ENCODE measurements at places on chromosomes 2 and 18.

GRCh38 chr18:10121028-10121427, 207.2 kb downstream of the VAPA start:
- DNase-seq: no peak

DNA sequence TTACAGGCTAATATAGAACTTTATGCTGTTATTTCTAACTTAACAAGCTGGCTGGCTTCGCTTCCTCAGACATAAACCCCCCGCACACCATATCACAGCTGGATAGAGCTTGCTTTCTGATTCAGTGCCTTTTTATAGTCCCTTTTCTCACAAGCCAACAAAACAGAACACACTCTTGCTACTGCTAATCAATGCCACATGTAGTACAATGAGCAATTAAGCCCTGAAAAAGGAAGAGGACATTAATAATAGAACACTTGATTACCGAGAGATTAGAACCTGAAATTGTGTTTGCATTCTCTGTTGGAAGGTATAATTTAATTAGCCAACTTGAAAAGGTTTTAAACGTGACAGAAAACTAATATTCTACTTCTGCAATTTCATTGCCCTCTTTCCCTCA, 267.7 kb upstream of the CYRIA start:
- no peak for DNase-seq

DNA sequence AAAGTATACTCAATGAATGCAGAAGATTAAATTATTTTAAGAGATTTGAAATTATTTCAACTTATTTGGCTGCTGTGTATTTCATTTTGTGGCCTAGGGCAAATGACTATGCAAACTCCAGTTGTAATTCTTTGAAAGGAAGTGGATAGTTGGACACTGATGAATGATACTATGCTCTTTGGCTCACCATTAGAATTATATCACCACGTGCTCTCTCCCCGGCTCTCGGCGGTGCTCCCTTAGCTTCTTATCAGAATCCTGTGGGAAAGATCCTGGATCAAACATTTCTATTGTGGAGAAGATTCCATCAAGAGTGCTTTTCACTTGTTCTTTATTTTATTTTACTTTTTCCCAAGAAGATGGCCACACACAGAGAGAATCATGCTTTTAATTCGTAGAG, 55.2 kb downstream of the ADCYAP1 start:
- DNase-seq: no peak

GRCh38 chr18:23133860-23134779, 1.2 kb upstream of the CABLES1 start:
- peak; percentile 6 for DNase-seq

DNA sequence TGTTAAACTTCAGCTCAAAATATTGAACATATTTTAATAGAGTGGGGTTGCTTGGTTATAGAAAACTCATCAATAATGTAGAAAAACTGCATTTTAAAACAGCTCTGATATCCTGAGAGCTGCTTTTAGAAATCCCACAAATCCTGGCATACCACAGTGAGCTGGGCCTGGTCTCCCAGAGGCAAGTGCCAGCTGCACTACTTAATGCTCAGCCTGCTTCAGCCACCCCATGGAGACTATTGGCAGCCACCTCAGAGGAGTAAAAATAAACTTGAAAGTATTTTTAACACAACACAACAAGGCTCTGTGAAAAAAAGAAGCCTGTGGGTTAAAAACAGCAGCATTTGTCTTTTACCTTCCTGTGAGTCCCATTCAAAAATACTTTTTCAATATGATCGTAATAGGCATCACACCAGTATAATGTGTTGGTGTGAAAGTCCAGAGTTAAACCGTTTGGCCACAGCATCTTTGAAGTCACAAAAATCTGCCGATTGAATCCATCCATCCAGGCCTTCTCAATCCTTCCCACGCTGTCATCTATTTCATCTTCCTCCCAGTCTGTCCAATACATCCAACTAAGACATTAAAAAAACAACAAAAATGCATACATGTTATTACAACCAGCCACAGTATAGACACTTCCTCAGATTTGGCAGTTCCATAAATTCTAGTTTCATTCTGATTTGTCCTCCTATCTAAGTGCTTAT, 1115.3 kb downstream of the LRP1B start:
- DNase-seq: no peak

- no peak for DNase-seq
Observed at GRCh38 chr2:230796280-230796862, 68.4 kb upstream of the ITM2C start.

- no peak for DNase-seq
Observed at GRCh38 chr2:128502200-128502599, 183.5 kb upstream of the HS6ST1 start.

DNA sequence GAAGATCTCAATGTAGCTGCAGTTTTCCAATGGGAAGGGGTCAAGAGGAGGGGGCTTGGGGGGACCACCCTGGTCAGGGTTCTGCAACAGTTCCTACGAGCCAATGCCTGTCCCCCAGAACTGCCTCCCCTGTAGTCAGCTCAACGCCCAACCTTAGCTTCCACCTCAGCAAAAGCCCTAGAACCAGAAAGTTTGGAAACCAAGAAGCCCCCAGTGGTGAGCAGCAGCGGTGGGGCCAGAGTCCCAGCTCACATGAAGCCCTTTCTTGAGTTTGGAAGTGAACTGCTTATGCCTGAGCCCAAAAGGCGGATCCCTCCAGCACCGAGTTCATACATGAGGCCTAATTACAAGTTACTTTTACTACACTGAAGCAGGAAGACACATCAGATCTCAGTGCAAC, 162.4 kb downstream of the HDAC4 start:
- no peak for DNase-seq

GRCh38 chr2:210551001-210551400, 5.4 kb upstream of the CPS1 start:
- DNase-seq: no peak

DNA sequence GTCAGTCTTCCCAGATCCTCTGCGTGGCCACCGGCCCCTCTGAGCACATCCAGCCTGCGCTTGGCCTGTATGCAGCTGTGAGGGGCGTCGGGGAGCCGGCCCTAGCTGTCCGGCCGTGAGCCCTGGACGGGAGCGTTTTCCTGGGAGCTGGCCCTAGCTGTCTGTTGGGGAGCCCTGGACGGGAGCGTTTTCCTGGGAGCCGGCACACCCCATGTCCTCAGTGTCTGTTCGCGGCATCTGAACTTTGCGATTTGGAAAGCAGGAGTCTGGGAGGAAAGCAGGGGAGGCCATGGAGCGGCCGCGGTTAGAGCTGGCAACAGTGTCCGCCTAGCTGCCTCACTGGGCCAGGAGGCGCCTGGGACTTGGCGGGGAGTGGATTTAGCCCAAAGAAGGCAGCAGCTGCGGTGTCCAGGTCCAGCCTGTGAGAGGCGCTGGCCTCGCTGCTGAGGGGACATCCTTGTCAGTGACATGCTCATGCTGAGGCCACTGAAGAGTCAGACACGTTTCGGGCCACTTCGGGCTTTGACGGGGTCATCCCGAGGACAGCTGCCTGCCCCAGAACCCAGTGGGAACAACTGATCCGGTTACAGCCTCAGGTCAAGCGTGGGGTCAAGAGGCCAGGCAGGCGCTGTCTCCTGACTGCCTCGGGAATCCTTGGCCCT, 75.8 kb downstream of the KCNG2 start:
- DNase-seq: no peak

DNA sequence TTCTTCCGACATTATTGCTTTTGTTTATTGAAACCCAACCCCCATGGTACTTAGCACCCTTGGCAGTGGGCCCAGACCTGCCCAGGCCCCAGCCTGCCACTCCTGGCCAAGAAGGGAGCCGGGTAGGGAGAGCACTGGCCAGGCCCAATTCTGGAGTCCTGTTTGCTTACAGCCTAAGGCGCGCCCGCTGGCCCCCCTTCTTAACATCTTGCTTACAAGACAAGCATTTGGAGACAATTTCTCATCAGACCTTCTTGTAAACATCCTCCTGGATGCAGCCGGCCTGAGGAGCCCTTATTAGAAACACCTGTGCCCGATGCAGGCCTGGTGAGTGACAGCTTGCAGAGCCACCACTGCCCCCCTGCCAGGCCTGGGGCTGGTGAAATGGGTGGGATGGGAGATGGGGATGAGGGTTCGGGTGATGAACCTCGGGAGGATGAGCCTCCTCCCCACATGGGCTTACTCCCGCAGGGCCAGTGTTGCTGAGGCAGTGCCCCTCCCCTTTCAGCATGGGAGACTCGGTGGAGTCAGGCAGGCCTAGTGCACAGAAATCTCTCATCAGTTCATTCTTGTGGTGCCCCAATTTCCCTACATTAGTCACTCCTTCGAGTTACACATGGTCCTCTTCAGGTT, 217.5 kb downstream of the CYP26B1 start:
- DNase-seq: no peak

- no peak for DNase-seq
Observed at GRCh38 chr2:233400961-233401360, 46.7 kb downstream of the DGKD start.

GRCh38 chr2:165573534-165574461, 104.3 kb downstream of the CSRNP3 start:
- no peak for DNase-seq

GRCh38 chr2:199570934-199571333, 113.2 kb upstream of the SATB2 start:
- no peak for DNase-seq

- DNase-seq: no peak
Observed at GRCh38 chr2:109680523-109681297, 66.5 kb downstream of the SOWAHC start.

- no peak for DNase-seq
Observed at GRCh38 chr2:14975381-14975780, 342.9 kb downstream of the LRATD1 start.

DNA sequence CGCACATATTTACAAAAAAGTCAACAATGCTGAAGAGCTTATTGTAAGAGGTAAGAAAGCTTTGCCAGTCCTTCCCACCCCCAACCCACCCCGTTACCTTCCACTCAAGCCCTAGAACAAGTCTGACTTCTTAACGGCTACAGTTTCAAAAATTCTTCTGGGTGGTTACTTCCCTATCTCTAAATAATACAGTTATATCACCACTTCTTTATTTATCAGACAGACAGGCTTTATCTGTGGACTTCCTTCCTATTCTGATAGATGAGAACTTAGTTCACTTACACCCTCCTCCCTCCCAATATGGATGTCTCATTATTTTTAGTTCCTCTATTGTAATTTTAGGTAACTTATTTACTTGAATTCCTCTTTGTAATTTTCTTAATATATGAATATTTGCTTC, 26.7 kb upstream of the ACTR3 start:
- no peak for DNase-seq

GRCh38 chr2:240956935-240957655, 41.3 kb upstream of the SNED1 start:
- no peak for DNase-seq

GRCh38 chr18:46344416-46345180, 240.4 kb downstream of the HAUS1 start:
- DNase-seq: no peak

GRCh38 chr18:9898792-9899549, 13.2 kb downstream of the TXNDC2 start:
- DNase-seq: no peak

DNA sequence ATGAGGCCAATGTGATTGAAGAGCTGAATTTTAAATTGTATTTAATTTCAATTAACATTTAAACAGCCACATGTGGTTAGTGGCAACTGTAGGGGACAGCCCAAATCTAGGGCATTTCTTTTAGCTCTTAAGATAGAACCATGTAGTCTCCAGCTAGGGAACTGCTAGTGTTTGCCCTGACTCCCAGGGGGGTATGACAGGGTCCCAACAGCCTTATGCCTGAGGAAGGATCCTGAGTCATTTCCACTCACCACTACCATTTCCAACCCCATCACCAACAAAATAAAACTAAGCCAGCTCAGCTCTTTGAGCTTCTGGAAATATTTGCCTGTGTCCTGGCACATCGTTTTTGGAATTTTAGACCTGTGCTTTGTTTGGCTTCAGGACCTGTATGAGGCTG, 13.7 kb upstream of the GMCL1 start:
- DNase-seq: no peak

GRCh38 chr2:153213022-153213421, 265.5 kb downstream of the RPRM start:
- no peak for DNase-seq

- no peak for DNase-seq
Observed at GRCh38 chr2:190856985-190857384, 23.6 kb upstream of the GLS start.

DNA sequence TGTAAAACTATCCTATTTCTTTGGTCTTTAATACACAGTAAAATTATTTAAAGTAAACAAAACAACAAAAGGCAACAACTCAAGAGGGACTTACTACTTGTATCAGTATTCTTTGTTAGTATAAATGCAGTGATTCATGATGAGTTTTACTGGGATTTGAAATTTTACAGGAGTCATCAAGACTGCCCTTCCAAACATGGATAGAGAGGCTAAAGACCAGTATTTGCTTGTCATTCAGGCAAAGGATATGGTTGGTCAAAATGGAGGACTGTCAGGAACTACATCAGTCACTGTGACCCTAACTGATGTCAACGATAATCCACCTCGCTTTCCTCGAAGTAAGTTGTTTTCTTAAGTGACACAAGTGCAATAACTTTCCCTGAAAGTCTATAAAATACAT, 71.1 kb downstream of the CDH7 start:
- no peak for DNase-seq

GRCh38 chr18:13566941-13567746, 159.2 kb downstream of the FAM210A start:
- peak; percentile 29 for DNase-seq

DNA sequence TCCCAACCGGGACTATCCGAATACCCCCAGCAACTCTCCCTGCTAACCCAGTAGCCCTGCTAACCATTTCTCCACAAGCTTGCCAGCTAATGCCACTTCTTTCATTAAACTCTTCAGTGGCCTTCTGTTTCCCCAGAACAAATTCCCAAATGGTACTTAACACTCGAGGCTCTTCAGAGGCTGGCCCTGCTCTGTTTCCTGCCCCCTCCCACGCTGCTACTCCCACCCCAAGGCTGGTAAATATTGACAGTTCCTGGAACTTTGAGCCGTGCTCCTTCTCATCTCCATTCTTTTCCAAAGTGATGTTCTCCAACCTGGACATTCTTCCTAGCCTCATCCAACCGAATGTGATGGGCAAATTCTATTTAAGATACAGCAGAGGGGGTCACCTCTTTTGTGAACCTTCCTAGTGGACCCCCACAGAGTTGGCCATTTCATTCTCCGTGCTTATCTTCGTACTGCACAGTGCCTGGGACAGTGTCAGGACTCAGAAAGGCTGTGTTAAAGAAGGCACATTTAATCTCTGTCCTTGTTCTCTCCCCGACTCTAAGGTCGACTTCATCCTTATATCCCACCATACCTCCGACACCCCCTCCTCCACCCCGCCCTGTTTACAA, 3.2 kb upstream of the KIDINS220 start:
- DNase-seq: no peak

DNA sequence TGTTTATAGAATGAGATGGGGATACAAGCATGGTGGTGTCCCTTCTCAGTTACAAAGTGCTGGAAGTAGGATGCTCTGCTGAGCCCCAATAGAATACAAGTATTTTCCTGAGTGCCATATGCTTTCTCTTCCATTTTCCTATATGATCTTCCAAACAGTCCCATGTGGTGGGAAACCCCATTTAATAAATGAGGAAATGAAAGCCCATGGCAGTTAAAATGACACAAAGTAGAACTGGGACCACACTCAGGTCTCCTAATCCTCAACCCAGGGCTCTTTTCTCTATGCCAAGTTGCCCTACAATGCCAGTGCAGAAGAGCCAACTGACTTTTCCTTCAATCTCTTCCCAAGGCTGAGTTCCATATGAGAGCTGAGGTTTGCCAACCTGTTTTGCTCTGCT, 210.2 kb upstream of the FBXO11 start:
- no peak for DNase-seq
